ENCODE measurements at places on chromosomes 7 and 10. TPM values are rescaled to one million over a fixed set of nuclear protein-coding genes. Genes with fewer than 3 reads are reported as not detected.
A peak's percentile ranks its signal among the peaks of the same experiment; 100 is the strongest.

DNA sequence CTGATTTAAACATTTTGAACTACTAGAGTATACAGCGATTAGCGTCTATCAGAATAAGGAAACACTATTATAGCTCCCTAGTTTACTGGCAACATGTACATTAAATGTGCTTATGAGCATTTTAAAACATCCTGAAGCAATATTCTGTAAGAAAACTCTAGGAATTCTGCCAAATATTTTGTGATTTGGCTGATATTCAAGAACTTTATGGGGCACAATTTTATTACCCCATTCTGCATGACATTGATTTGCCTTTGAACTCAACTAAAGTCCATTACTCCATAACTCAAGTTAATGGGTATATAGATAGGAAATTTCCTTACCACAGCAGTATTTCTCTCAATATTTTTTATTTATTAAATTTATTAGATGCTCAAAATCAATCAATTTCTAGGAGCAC is 369.9 kb upstream of the KCND2 start:
- peak; percentile 25 for DNase-seq

GRCh38 chr10:103451831-103452505 is at the start of gene CALHM2:
TSS of gene CALHM2 (minus strand) at chr10:103452370. CDS start at chr10:103449941, 2,429 bp downstream.
- DNase-seq = peak; percentile 52

The ATE1 gene
- 36.3 TPM for polyA plus RNA-seq

GRCh38 chr10:63416376-63416775 is 49.4 kb downstream of the JMJD1C start:
- DNase-seq = no peak

The TFR2 gene
- polyA plus RNA-seq = 0.89 TPM

- DNase-seq = no peak
Observed at GRCh38 chr10:132332433-132332754, 401 bp downstream of the LRRC27 start.

DNA sequence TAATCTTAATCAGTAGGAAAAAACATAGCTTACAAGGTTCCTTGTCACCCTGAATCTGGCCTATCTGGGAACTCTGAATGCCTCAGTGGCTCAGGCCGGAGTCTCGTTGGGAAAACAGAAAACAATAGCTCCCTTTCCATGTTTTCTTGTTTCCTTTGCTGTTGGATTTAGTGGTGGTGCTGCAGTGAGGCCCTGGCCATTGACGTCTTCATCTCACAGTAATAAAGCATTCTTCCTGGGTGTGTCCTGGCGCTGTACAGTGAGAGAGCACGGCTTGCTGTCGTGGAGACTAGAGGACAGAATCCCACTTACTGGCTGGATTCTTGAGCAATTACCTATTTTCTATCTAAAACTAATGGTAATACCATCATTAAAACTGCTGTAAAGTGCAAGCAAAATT is 1.3 kb upstream of the SPOCK2 start:
- DNase-seq = no peak

DNA sequence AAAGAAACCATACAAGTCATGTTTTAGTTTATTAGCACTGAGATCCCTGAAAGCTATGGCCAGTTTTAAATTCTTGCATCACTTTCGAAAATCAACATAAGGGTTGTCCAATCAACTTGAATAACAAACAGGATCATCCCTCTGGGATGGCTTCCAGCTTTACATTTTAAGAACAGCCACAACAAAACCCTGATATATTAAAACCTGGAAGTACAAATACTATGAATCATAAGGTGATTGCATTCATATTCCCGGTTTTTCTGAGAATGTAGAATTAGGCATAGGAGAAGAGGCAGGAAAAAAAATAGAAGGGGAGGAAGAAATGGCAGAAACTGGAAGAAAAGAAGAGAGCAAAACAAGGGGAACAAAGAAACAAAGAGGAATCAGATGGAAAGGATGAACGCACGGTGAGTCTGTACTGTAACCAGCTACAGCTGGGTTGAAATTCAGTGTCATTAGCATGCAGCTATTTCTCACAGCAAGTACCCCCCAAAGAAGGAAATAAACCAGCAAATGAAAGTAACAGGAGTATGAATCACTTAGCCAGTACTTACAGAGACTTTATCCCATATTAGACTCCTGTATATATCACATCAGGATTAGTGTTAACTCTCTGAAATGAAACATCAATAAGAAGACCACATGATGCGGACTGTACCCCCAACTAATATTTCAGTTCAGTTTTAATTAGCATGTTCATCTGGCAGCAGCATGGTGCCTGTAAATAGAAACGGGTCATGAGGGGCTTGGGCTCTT is 301.3 kb downstream of the RNLS start:
- DNase-seq = no peak

DNA sequence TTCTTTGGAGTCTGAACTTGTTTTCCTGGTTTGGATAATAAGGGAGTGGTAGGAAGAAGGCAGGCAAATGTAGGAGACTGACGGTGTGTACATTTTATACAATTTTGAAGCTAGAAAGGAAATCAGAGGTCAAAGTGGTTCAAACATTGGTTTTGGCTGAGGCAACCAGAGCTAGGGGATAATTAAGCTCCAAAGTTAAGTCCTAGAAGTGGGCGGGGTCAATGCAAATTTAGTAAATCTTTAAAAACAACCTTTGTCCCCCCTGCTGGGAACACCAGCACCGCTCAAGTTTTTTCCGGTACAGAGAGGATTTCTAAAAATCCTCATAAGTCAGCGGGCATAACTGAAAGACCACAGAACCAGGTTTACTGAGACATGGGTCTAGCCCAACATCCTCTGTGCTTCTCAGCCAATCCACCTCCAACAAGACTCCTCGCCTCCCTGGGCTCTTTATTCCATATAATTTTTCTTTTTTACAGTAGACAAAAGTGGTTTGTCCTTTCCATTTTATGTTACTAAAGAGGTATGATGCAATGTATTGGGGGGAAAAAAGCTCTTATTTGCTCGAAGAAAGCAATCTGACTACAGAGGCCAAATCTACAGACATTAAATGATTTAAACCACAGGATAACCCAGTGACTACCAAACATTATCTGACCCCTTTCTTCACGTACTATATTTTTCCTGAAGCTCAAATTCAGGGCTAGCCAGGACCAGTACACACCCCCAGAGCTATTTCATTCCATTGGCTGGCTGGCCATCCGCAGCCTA is 1.6 kb downstream of the GLUD1 start:
- DNase-seq = peak; percentile 25

DNA sequence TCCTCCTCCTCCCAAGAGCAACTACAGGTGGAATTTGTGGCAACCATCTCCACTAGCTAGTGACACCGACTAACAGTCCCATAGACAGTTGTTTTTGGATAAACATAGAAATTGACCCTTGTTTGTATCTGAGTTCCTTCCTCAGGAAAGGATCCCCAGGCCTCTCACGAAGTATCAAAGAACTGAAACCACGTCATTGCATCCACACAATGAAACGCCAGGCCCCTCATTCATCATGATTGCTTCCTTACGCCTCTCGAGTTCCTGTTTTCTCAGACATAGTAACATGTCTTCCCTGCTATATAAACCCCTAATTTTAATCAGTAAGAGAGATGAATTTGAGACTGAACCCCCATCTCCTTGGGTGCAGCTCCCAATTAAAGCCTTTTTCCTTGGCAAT is 18.1 kb downstream of the SLC35G1 start:
- no peak for DNase-seq

The PPP1R9A gene
- polyA plus RNA-seq = 30.7 TPM

The CXCL12 gene
- polyA plus RNA-seq = 451 TPM

The TRIM74 gene
- 0.62 TPM for polyA plus RNA-seq

DNA sequence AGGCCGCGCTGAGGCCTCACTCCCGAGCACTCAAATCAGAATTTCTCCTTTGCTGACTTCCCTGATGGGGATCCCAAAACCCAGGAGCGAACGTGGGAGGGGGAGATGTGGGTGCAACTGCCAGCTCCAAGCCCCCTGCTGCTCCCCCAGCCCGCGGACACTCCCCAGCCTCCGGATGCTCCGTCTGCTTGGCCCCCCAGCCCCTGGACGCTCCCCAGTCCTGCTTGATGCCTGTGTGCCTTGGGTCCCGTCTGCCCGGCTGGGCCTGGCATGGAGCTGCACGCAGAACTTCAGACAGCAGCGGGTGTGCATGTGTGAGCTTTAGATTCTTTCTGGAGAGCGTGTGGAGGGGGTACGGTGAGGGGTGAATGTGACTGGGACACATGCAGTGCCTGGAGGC is 4.7 kb upstream of the SHH start:
- DNase-seq = no peak

- peak; percentile 47 for DNase-seq
Observed at GRCh38 chr7:114081606-114082425, 163.0 kb upstream of the PPP1R3A start.

The NEURL1 gene
- polyA plus RNA-seq = 1.3 TPM

- no peak for DNase-seq
Observed at GRCh38 chr10:90849956-90850749, 7.7 kb downstream of the HTR7 start.

GRCh38 chr10:1395025-1395480 is 338.9 kb downstream of the WDR37 start:
- no peak for DNase-seq

DNA sequence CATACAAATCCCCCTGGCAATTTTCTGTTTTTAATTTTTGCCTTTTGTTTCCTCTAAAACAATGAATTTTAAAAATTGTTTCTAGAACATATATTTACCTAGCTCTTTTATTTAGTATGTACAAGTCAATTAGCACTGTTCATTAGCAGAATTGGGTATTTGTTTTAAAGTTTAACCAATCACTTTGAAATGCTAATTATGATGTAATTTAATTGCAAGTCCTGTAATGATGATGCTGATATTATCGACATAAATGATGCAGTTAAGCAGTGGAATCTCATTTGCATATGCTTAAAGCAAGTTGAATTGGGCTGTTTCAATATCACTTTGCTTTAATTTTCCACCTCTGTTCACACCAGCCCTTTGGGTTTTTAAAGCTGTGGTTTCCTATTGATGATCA is 2.7 kb downstream of the FOXP2 start:
- no peak for DNase-seq

GRCh38 chr10:60536529-60537114 is 146.9 kb upstream of the ANK3 start:
- DNase-seq = no peak

DNA sequence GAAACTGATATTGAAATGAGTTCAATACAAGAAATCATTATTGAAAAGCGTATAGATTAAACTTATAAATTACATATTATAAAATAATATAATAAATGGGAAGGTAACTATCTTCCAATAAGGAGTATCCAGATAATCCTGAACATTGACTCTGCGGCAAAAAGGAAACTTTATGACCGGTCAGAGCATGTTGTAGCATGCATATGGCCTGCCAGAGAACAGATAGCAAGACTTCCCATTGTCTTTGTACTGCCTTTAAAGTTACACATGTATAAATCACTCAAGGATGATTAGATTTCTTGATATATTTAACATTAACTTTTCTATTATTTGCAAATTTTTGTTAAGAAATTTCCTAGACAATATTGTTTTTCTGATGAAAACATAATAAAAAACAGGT is 56.2 kb upstream of the ETV1 start:
- DNase-seq = no peak

DNA sequence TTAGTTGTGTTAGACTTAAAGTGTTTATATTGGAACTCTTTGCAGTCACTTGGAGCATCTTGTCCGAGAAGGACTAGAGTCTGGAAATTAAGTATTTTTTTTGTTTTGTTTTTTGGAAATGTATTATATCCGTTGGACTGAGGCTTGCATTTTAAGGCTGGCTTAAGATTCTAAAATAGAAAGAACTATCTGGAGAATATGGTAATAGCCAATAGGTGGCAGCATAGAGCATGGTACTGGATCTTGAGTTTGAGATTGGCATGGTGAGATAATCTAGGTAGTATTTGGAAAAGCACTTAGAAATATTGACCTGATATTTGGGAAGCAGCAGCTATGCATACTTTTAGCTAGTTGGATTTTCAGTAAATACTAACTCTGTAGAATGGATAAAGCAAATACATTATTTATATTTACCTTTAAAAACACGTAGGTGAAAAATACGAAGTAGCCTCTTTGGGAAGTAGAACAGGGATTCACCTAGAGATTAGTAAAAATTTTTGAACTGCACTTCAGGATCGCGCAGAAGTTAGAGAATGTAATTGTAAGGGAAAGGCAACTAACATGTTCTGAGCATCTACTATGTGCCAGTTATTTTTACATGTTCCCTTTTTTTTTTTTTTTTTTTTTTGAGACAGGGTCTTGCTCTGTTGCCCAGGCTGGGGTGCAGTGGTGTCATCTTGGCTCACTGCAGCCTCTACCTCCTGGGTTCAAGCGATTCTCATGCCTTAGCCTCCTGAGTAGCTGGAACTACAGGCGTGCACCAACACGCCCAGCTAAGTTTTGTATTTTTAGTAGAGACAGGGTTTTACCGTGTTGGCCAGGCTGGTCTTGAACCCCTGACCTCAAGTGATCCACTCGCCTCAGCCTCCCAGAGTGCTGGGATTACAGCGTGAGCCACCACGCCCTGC is 78.6 kb downstream of the LCOR start:
- no peak for DNase-seq

The WBP1L gene
- polyA plus RNA-seq = 44.0 TPM

Measured in right renal pelvis (tissue), 4 donors.